ENCODE measurements at places on chromosomes 12 and 14.

DNA sequence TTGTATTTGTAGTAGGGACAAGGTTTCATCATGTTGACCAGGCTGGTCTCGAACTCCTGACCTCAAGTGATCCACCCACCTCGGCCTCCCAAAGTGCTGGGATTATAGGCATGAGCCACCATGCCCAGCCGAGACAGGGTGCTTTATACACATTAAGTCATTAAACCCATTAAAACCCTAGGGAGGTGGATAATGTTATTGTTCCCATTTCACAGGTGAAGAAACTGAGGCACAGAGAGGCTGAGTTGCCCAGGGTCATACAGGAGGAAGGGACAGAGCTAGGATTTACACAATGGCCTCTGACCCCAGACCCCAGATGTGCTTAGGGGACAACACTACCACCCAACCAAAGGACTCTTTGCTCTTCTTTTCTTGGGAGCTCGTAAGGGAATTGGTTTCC, 51.0 kb upstream of the RIN3 start:
- no peak for DNase-seq

DNA sequence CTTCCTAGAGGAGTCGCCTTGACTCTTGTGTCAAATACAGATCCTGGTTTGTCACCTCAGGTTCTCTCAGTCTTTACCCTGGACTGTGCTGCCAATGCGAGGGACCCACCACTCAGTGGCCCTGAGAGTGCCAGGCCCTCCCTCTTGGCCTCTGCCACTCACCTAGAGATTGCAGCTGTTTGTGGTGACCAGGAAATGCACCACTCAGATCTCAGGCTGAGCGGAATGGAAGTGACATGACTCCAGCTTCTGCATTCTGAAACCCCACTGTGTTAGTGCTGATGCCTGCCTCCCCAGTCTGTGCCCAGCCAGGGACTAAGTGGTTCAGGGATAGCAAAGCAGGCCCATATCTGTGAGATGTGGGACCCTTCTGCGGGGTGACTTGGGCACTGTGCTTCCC, 27.8 kb upstream of the NEDD1 start:
- no peak for DNase-seq

GRCh38 chr14:75803765-75804164, 142.7 kb downstream of the TTLL5 start:
- no peak for DNase-seq

- peak; percentile 64 for DNase-seq
Measured at GRCh38 chr12:64796205-64796845, 28.1 kb upstream of the TBC1D30 start.

GRCh38 chr12:26179826-26180225, 15.5 kb upstream of the SSPN start:
- DNase-seq = no peak

DNA sequence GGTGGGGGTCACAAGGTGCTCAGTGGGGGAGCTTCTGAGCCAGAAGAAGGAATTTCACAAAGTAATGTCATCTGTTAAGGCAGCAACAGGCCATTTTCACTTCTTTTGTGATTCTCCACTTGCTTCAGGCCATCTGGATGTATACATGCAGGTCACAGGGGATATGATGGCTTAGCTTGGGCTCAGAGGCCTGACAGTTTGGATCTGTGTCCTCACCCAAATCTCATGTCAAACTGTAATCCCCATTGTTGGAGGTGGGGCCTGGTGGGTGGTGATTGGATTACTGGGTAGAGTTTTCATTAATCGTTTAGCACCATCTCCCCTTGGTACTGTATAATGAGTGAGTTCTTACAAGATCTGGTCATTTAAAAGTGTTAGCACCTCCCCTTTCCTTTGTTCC, 36.4 kb downstream of the TESPA1 start:
- DNase-seq = no peak

DNA sequence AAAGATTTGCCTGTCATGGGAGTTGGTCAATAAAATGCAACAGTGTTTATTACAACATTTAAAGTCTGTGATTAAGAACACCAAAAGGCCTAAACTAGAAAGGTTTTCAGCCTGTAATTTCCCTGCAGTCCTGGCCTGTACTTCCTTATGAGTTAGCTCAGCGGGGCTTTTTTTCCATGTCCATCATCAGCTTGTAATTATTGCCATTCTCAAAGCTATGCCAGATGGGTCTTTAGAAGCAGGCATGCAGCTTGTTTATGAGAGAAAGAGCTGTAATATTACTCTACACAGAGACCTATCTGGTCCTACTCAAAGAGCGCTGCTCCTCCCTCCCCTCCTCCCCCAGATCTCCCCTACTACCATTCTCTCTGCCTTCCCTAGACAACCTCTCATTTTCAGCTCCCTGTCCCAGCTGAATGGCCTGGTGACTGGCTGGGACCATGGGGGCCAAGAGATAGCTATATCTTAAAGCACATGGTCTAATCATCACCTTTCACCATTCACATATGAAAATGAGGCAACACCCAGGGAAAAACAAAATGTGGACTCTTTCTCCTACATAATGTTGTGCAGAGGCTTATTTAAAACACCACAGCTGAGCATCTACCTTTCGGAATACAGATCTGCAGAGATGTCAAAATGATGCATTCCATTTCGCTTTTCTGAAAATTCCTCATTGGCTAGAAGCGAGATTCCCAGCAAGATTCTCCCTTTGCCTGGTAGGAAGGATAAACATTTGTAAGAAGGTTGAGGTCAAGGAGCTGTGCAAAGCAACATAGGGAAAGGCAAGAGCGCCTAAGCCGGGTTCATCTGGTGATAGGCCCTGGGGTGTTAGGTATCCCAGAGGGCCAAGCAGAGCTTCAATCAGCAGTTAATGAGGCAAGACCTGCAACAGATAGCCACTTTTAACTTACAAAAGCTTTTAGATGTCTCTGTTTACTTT, 209.7 kb upstream of the CDKN3 start:
- peak; percentile 74 for DNase-seq

DNA sequence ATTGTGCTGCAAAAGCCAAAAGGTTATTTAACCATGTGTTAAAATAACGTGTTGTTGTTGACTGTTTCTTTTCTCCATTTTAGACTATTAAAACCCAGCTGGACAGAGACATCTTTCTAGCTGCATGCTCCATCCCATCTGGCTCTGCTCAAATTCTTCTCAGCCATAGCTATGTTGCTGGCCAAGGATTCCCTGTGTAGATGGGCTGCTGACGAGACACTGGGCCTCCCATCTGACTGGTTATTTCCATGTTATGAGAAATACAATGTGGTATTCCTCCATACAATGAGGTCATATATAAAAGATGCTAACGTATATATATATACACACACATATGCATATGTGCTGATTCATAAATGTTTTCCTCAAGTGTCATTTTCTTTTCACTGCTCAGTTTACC, 30.1 kb downstream of the MED13L start:
- peak; percentile 71 for DNase-seq
